ENCODE measurements at places on chromosomes 1 and 21.

DNA sequence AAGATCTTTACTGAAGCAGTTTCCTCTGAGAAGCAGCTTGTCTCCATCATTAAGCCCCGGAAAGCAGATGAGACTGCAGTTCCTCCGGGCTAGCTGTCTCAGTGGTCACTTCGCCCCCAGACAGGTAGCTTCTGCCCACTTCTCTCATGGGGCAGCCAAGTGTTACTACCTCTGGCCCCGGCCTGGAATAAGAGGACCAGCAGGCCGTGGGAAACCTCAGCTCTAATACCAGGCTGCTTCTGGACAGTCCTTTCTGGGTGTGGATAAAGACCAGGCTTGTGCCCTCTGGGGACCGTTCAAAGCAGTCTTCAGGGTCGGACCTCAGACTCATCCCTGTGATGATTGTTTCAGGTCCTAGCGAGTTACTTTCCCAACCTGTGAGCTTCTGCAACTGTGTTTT lies 54.8 kb downstream of the RUNX3 start:
- no peak for DNase-seq

DNA sequence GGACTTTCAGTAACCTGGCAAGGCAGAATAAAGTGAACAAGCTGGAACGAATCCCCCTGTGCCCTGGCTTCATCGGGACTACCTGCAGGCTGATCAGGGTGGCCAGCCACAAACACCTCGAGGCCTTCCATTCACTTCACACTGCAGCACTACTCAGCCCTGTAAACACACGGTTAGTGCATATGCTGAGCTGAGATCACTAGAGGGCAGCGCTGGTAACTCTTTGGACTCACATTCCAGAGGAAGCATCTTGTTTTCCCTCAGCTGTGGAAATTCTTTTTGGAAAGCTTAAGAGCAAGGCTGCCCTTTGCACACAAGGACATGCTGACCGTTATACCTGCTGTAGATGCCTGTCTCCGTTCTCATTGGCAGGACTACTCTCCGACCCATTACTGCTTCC lies 32.1 kb downstream of the PCSK9 start:
- peak; percentile 47 for DNase-seq

DNA sequence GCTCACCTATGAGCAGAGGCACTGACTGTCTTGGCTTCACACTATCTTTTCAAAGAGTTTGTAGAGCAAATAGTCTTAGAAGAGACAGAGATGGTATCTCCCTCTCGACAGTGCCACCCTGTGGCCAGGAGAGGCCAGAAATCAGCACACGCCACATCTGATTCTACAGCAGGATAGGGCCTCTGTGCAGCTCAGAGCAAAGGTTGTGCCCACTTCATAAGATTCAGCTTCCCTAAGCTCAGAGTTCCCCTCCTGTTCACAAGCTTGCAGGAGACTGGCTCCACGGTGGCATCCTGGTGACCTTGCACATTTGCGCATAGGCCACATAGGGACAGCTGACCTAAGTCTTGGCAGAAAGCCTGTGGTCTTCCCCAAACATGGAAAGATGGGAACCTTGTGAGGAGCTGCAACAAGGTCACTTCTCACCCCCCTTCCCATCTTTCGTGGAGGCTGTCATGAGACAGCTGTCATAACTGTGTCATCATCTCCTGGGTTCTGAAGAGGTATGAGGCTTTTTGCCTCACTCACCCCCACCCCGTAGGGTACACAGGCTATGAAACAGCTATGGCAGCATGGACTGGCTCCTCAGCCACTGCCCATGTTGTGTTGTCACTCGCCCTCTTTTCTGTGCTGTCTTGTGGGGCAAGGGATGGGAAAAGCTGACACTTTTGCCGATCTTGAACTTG lies 3.0 kb downstream of the ITLN2 start:
- DNase-seq: no peak

GRCh38 chr1:17515902-17516301 lies 23.6 kb upstream of the ARHGEF10L start:
- DNase-seq: no peak

GRCh38 chr1:175888996-175889395 lies 145.6 kb upstream of the TNR start:
- no peak for DNase-seq

DNA sequence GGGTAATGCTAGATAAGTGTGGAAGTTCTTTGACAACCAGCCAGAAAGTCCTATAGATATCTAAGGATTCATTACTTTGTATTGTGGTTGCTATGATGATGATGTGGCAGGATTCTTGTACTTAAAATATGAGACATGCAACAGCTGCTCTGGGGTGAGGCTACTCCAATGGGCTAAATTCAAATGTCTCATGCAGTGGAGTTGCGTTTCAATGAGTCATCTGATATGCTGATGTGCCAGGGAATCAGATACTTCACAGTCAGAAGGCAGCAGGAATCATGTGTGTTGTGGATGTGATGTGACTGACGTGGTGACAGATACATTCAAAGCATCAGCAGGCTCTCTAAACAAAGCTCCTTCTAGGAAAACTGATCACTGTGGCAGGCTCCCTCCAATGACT lies 66.5 kb downstream of the TSEN15 start:
- DNase-seq: no peak

All from esophagus muscularis mucosa (tissue), 4 donors.